Activated CD8-positive, alpha-beta memory T cell treated with anti-CD3 and anti-CD28 coated beads, Interleukin-2, amount 10 ng/mL, durations not matched to agents 7 days and 5 days (primary cell): ENCODE measurements at places on chromosomes 13 and 19. TPM values are rescaled to one million over a fixed set of nuclear protein-coding genes. Genes with fewer than 3 reads are reported as not detected.

The C5AR1 gene
- not detected for total RNA-seq

DNA sequence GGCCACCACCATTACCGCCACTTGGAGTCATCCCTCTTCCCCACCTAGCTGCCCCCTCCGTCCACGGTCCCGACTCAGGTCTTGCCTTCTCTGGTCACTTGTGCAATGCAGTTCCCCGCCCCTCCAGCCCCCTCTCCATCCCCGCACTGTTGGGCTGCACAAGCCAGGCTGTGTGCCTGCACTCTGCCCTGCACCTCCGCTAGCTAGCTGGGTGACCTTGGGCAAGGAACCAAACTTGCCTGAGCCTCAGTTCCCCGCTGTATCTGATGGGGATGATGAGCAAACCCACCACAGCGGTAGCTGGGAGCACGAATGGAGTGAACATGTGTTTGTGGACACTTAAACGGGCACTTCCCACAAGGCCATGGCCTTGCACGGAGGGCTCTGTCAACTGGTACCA is 5.6 kb upstream of the TMEM147 start:
- peaks cover 3% of the 10 kb centered on the region for H3K36me3 ChIP-seq
- no peak for DNase-seq
- peaks cover 2% of the 10 kb centered on the region for H3K27me3 ChIP-seq
- H3K27ac ChIP-seq: no peak overlapping the region
- H3K4me3 ChIP-seq: no peak overlapping the region

DNA sequence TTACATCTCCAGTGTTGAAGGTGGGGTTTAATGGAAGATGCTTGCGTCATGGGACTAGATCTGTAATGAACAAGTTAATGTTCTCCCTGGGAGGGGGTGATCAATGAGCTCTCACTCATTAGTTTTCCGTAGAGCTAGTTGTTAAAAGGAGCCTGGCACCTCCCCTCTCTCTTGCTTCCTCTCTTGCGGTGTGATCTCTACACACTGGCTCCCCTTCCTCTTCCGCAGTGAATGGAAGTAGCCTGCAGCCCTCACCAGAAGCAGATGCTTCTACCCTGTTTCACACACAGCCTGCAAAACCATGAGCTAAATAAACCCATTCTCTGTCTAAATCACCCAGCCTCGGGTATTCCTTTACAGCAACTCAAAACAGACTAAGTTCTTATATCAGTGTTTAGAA is 318.8 kb downstream of the SLITRK1 start:
- DNase-seq: no peak
- H3K4me1 ChIP-seq: no peaks in the 10 kb centered on the region
- no peaks in the 10 kb centered on the region for H3K27me3 ChIP-seq
- no peak overlapping the region for H3K27ac ChIP-seq

- no peaks in the 10 kb centered on the region for H3K27me3 ChIP-seq
- peak overlapping the region; percentile 32 for H3K27ac ChIP-seq
- DNase-seq: no peak
Measured at GRCh38 chr19:18457483-18458331, 19.8 kb upstream of the ISYNA1 start.
